ENCODE measurements at places on chromosomes 5 and 9. TPM values are rescaled to one million over a fixed set of nuclear protein-coding genes. Genes with fewer than 3 reads are reported as not detected.

NTRK2 gene
- total RNA-seq = under 0.01 TPM

RASGEF1C gene
- not detected for total RNA-seq

LTC4S gene
- total RNA-seq = not detected

PAEP gene
- not detected for total RNA-seq

GABRG2 gene
- total RNA-seq = not detected
